ENCODE measurements at places on chromosomes 16 and 17.

DNA sequence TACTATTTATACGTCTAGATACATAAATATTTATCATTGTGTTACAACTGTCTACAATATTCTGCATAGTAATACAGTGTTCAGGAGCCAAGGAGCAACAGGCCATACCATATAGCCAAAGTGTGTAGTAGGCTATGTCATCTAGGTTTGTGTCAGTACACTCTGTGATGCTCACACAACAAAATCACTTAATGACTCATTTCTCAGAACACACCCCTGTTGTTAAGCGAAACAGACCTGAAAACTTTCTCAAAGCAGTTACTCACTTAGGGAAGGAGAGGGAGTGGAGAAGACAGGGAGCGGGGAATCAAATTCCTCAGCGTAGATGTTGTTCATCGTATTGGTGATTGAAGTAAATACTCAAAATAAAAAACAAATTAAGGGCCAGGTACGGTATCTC is 269.5 kb downstream of the STX8 start:
- DNase-seq = no peak

GRCh38 chr17:16419074-16419928 is 3.9 kb downstream of the TRPV2 start:
- no peak for DNase-seq

- no peak for DNase-seq
These were observed 718 bp downstream of the NDUFAB1 start for GRCh38 chr16:23595246-23595950.

GRCh38 chr16:46844771-46845170 is 13.8 kb upstream of the C16orf87 start:
- no peak for DNase-seq

DNA sequence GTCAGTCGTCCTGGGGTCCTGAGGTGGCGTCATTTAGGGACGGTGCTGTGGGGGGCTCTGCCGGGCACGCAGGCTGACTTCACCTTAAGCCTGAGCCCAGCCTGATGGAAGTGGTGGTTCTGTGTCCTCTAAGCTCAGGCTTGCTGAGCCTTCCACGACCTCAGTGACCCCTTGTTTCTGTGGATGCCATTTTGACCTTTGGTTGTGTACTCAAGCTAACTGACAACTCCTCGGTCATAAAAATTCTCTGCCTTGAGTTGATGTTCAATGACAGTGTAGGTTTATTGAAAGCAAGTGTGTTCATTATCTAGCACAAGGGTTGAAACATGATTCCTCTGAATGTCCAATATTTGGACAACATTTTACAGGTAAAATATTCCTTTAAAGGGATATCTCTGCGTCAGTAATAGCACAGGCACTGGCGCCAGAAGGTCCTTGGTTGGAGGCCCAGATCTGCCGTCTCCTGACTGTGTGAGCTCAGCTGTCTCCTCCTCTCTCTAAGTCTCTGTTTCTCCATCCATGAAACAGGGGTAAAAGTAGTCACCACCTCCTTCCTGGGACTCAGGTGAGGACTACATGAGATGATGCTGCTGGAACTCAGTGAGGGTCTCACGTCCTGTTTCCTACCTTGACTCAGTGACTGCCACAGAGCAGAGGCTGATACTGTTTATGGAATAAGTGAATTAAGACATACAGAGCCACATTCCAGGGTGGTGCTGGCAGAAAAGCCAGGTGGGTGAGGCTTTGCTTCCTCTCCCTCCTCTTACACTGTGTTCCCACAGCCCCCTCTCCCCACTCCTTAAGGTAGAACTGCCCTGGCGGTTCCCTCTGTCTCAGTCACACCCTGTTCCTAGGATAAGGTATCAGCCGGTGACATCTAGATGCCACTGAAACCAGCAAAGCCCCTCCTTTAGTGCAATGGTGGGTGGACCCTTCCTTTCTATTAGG is 75.7 kb downstream of the IRF8 start:
- DNase-seq = no peak

DNA sequence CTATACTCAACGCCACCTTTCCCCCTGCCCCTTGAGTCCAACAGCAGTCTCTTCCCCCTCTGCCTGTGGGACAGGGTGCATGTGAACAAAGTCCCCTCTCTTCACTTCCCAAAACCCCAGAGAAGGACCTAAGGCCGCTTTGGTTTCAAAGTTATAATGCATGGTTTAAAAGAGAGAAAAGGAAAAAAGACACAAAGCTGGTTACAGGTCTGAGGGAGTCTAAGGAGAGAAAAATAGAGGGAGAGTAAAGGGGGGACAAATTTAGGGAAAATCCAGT is 1.1 kb upstream of the GABARAP start:
- DNase-seq = no peak

- DNase-seq = no peak
These were observed 1.1 kb downstream of the PARN start for GRCh38 chr16:14628806-14629611.

DNA sequence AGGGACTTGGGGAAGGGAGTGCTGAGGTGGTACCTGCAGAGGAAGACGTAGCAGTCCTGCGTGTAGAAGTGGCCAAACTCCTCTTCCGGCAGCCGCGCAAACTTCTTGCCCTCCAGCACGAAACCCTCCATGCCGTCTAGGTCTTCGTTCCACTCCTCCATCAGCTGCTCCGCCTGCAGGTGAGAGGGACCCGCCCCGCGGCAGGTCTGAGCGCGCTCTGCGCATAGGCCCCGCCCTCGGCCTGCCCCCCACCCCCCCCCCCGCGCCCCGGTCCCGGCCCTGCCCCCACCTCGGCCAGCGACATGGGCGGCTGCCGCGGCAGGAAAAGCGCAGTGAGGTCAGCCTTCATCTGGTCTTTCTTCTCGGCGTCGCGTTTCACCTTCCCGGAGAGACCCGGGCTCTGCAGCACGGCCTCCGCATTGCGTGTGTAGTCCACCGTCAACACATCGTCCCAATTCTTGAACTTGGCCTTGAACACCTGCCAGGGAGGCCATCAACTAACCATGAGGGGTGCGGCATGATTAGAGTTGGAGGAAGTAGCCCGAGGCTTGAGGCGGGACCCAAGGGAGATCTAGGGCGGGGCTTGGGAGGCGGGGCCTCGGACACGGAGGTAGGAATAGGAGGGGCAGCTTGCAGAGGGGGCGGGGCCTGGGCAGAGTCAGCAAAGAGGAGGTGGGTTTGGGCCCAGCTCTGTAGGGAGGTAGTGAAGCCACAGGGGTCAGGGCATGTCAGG is 11.5 kb downstream of the FLII start:
- no peak for DNase-seq

DNA sequence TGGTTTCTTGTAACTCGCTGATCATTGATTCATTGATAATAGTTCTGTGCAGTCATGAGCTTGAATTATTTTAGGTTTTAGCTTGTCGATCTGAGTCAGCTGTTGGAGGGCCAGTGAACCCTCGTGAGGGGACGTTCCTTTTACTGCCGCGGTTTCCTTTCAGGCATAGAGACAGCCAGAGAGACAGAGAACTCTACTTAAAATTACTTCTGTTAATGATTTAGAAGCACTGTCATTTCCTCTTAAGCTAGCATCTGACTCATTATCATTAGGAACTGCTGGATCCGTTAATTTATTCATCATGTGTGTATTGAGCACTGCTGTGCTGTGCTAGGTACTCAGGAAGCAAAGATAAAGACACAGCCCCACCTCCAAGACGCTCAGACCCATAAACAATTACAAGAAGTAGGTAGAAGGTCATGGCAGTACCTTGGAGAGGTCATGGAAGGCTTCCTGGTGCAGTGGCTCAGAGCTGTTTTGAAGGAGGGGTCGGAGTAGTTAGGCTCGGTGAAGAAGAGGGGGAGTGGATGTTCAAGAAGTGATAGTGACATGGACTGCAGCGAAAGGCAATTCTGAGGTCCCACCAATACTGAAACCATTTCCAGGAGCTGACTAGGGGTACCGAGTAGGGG is 3.3 kb downstream of the PGS1 start:
- DNase-seq = no peak

DNA sequence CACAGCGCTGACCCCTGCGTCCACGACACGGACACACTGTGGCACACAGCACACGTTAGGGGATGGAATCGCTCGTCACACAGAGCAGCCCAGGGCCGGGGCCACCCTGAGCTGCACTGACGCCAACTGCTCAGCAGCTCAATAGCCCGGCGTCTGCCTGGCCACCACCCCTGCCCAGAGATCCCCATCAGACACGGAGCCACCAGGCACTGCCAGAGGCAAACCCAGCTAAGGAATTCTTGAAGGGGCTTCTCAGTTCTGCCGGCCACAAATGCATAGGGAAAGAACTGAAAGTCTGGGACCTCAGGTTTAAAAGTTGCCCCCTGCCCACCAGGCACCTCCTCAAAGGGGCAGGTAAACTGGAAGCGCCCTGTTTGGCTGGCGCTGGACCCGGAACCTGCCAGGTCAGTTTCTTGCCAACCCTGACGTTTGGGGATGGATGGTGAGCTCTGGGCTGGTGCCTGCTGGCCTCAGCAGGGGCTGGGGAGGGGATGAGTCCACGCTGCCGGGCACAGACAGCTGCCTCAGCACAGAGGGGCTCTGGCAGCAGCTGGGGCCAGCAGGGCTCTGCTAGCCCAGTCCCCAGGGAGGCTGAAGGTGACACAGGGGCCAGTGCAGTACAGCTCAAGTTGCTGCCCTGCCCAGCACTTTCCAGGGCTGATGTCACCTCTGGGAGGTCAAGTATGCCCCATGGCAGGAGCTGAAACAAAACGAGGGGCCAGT is 33.2 kb downstream of the TIMM22 start:
- DNase-seq = no peak

GRCh38 chr17:33009636-33010035 is 18.0 kb downstream of the SPACA3 start:
- no peak for DNase-seq

GRCh38 chr17:66604376-66604775 is 230.5 kb upstream of the CACNG5 start:
- no peak for DNase-seq

- DNase-seq = no peak
These were observed 21.9 kb upstream of the LRRC75A start for GRCh38 chr17:16513873-16514272.

- no peak for DNase-seq
These were observed 154.3 kb downstream of the SALL1 start for GRCh38 chr16:50996830-50997186.

- peak; percentile 100 for DNase-seq
These were observed 37.9 kb upstream of the ARL4D start for GRCh38 chr17:43360739-43361505.

Measured in LNCaP clone FGC (cell line).